NCI-H187 treated with DMSO at 0.1 percent for 48 hours (cell line): ENCODE measurements at places on chromosomes 4 and X.

DNA sequence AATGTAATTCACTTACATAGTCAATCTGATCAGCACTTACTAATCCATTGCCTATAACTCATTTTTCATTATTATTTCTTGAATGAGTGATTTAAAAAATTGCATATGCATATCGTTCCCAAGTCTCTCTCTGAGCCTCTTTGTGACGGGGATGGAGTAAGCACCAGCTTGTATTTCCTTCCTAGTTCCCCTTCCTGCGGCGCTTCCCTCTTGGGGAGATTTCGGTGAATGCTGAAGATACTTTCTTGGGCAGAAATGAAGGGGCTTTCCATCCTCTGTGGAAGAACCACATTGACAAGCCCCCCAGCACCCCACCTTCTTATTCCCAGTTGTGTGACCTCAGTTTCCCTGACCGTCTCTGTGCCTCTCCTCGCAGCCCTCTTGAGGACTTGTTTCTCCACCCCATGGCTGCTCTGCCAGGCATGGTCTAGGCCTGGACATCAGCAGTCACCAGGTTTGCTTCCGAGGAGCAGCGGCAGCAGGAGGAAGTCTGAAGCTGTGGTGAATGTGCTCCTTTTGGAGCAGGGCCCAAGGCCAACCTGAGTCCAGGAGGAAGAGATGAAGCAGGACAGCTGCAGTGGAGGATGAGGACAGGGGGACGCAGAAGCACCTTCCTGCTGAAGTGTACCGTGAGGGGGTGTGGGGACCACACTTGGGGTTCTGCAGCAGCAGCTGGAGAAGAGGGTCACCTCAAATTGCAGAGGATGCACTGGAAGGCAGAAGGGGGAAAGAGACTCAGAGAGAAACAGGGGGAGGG lies 124.9 kb downstream of the IRF2 start:
- no peak for DNase-seq

DNA sequence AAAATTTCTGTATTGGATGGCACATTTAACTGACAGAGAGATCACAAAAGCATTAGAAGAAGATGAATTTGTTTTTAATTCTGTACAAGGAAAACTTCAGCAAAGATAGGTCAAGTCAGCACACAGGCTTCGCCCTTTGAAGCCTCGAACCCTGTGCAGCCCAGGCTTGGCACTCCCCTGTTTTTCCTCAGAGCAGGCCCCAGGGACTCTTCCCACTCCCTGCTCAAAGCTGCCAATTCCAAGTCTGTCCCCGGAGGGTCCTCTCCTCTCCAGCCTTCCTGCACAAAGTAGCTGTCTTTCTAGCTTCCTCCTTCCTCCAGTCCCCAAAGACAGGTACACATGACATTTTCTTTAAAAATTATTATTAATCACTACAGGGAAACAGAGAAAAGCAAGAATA lies 466.3 kb downstream of the PPARGC1A start:
- no peak for DNase-seq

- DNase-seq, result no peak
Observed at GRCh38 chr4:18664171-18664570, 642.6 kb upstream of the LCORL start.

- no peak for DNase-seq
Observed at GRCh38 chr4:87807402-87807801, 8.0 kb downstream of the IBSP start.

- no peak for DNase-seq
Observed at GRCh38 chr4:116598980-116599789, 486.2 kb downstream of the TRAM1L1 start.

DNA sequence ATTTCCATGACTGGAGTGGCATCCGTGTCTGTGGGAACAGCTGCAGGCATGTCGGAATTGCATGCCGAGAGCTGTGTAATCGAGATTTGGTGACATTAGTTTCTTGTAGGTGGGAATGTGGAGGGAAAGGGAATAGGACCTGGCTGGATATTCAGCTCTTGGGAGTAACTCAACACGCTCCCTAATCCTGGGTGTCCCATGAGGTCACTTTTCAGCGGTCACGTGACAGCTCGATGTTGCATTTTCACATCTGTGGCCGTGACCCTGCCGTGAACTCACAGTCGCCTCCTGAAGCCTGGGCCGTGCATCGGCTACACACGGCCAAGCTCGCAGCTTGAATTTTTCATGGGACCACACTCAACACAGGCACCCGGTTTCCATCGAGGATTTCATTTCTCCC lies 25.8 kb upstream of the PSAPL1 start:
- no peak for DNase-seq

GRCh38 chr4:110975338-110975737 lies 352.5 kb upstream of the PITX2 start:
- no peak for DNase-seq

DNA sequence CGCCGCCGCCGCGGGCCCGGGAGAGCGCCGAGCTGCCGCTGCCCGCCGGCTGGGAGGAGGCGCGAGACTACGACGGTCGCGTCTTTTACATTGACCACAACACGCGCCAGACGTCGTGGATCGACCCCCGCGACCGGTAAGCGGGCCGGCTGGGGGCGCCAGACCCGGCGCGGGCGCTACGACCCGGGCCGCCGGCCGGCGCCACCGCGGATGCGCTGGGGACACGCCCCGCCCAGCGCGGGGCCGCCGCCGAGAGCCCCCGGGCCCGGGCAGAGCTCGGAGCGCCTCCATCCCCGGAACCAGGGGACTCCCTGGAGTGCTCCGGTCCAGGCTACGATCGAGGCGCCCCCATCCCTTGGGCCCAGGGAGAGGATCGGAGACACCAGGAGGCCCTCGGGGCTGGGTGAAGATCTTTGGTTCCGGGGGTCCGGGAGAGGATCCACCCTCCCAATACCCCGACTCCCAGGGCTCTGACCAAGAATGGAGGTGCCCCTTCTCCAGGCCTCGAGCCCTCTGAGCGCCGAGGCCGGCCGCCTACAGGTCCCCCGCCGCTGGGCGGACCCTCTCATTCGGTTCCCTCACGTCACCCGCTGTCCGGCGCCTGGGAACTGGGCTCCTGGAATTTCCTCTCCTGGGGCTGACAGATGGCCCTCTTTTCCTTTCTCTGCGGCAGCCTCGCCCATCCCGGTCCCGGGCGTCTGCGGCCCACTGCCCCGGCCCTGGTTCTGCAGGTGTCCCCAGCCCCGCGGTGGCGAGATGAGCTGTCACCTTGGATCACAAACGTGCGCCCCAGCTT lies 48.8 kb downstream of the CLDN34 start:
- no peak for DNase-seq

DNA sequence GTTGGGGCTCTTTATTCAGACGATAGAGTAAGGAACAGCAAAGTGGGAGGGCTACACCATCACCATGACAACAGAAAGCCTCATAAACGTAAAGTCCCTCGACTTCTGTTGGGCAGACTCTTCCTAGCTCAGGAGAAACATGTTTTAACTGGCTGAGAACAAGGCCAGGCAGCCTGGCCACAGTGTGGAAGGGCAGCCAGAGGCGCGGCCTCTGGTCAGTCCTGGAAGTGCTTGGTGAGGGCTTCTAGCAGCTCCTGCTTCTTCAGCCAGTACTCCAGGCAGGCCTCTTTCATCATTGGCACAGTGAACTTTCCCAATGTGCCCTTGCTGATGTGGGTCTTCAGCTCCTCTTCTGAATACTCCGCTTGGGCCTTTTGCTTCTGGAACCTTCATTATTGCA lies 690.9 kb downstream of the PCDH19 start:
- no peak for DNase-seq

- no peak for DNase-seq
Observed at GRCh38 chr4:7434766-7435150, at the start of gene PSAPL1. Gene PSAPL1 (minus strand): TSS chr4:7434930. CDS start chr4:7434879, 51 bp downstream.

GRCh38 chr4:153471698-153472093 lies 5.5 kb downstream of the TMEM131L start:
- DNase-seq, result no peak

- DNase-seq, result no peak
Observed at GRCh38 chr4:187576751-187577150, 418.8 kb upstream of the ZFP42 start.
